ENCODE measurements at places on chromosomes 6 and 20.

GRCh38 chr6:158648682-158649131 lies 1.1 kb upstream of the SYTL3 start:
- DNase-seq: no peak

DNA sequence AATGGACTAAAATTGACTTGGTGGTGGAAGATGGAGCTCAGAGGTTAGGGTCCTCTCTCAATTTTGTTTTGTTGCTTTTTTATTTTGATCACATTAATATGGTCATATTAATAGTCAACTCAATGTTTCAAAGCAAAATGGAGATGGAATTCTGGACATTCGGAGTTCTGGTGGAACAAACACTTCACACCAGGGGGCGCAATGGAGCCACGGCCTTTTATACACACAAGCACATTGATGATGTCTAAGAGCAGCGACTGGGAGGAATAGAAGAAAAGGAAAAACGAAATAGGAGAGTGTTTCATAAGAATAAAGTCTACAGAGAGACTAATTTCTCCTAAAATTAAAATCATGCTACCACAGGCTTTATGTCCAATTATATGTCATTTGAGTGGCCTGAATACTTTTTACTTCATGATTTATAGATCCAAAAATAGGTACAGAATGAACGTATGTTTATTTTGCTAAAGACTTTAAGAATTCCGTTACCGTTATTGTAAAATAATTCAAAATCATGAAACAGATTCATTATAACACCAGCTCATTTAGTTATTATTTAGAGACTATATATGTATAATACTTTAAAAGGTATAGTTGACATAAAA lies 197.6 kb upstream of the SASH1 start:
- DNase-seq: no peak

- DNase-seq: no peak
Observed at GRCh38 chr6:135842618-135843392, 8.7 kb upstream of the PDE7B start.

- no peak for DNase-seq
Observed at GRCh38 chr6:75278474-75279077, 6.0 kb downstream of the TMEM30A start.

GRCh38 chr20:62197311-62197710 lies 14.5 kb downstream of the MTG2 start:
- no peak for DNase-seq

GRCh38 chr20:11132819-11133415 lies 459.1 kb upstream of the JAG1 start:
- no peak for DNase-seq

GRCh38 chr6:40409716-40410397 lies 177.3 kb downstream of the LRFN2 start:
- no peak for DNase-seq
